Caki2 (cell line): ENCODE measurements at places on chromosomes 6 and 20.

GRCh38 chr6:1348675-1349074, 36.8 kb downstream of the FOXQ1 start:
- no peak for DNase-seq

GRCh38 chr20:40782043-40782368, 93.0 kb upstream of the MAFB start:
- DNase-seq = no peak

DNA sequence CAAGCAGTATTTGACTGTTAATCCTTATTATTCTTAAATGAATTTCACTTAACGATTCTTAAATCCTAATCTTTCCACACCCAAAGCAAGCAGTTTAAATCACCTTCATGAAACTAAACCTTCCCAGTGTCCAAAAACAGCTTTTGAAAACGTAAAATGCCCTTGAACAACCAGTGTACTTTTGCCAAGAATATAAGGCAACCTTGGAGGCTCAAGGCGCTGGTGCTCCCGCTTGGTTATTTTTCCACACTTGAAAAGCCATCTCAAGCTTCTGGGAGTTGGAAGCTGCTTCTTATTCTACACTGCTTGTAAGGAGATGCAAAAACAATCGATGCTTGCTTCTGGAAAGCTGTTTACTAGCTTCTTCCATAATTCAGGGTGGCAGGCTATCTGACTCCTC, 625.7 kb downstream of the HTR1B start:
- no peak for DNase-seq

DNA sequence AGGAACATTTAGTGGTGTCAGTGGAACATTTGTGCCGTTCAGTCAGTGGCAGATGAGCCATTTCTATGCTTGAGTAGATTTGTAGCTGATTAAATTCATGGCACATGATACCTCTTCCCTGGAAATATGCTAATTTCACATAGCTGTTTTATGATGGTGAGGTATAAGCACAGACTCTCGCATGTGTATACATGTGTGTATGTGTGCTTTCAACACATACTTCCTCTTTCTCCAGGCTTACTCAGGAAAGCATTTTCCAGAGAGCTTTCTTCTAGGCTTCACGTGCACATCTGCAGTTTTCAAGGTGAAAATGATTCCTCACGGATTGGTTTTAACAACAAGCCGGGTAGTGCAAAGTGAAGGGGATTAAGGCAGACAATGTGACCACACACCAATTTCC, 396.5 kb downstream of the HDGFL1 start:
- DNase-seq = no peak

- peak; percentile 54 for DNase-seq
These were observed 133.7 kb upstream of the GMDS start for GRCh38 chr6:2378891-2379652.

DNA sequence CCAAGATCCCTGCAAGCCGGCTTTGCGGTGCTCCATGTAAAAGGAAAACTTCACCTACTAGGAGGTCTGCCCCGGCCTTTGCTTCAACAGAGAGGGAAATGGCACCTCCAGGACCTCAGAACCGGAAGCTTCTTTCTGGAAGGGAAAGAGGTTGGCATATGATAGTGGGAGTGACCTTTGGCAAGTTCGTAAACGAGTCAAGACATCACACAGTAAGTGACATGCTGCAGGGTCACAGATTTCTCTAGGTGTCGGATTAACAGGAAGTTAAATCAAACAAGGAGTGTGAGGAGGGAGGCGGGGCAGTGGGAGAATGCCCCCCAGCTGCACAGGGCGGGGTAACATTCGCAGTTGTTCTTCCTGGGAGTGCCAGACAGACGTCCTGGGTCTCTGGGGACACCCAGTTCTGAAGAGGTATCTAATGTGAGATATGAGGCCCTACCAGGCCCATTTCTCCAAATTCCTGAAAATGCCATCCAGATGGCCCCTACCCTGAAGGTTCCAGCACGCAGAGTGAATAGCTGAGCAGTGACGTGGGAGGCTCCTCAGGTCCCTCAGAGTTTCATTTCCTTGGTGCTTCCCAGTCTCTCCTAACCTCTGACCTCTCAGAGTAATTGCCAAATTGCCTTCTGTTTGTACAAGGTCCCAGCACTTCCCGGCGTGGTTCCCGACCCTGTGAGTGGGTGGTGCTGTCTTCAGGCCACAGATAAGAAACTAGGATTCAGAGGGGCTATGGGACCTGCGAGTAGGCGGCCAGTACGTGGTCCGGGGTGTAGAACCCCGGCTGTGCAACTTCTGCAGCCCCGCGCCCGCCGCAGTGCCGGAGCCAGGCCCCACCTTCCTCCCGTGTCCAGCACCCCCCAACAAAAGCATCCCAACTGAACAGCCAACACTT, 1.9 kb downstream of the RRBP1 start:
- DNase-seq = peak; percentile 68

DNA sequence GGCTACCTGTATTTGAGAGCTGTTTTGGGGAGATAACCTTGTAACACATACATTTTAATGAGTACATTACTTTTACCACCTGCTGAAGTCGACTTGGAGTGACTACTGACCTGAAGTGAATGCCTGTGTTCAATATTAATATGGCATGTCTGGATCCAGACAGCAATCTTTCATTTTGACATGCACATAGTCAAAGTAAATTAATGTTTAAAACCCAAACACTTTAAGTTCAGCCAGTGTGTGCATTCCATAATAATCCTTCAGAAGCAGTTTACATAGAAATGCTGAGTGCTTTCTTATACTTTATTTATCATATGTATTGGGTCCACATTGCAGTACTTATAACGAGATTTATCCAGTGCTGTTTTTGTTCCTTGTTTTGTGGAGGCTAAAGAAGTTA, 38.0 kb downstream of the CDKAL1 start:
- DNase-seq = no peak

- peak; percentile 44 for DNase-seq
These were observed 241.2 kb downstream of the TTLL2 start for GRCh38 chr6:167565884-167566599.

DNA sequence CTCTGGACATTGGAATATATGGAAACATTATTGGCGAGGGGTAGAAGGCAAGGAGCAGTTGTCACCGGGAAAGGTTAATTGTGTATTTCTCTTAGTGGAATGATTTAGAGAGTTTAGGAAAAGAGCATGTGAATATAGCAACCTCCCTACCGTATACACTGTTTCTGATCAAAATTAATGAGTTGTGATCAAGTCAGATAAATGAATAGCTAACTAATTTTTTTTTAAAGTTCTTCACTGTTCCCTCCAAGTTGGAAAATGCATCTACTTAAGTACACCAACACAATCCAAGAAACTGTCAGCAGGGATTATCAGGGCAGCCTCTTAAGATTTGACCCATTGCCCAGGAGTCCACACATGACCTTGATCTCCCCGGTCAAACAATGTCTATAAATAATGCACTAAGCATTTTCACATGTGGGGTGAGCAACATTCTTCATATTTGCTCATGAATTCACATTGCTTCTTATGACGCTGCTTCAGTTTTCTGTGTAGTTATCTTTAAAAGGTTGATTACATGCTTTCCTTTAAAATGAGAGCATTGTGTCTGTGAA, 680.8 kb upstream of the NRSN1 start:
- no peak for DNase-seq

DNA sequence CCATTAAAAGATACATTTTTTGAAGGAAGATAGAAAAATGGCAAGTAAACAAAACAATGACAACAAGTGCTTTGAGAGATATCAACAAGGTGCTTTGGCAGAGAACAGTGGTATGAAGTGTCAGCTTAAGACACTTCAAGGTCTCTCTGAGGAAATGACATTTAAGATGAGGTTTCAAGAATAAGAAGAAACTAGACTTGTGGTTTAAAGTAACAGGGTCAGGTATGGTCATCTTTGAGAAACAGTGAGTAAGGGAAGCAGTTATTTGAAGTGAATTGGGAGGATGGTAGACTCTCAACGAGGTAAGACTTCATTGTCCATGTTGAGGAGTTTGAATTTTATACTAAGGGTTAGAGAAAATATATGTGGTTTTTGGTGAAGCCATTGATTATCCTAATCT, 77.8 kb downstream of the SYCP2L start:
- DNase-seq = no peak

GRCh38 chr6:4378319-4378996, 243.1 kb upstream of the ECI2 start:
- no peak for DNase-seq

GRCh38 chr20:41869261-41869660, 251.1 kb upstream of the CHD6 start:
- DNase-seq = no peak

DNA sequence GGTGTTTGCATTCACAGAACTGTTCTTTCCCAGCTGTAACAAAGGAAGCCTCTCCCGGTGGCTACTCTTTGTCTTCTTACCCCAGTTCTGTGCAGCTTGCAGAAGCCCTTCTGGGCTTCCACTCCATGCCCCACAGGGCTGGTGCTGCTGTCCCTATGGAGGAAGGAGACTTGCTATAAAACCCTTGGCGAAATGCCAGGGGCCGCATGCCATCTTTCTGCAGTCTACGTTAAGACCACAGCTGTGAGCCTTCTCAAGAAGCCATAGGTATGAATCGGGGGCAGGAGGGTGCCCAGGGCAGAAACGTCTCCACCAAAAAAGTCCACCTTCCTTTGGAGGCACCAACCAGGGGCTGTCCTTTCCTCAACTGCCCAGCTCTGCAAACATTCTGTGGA, 60.7 kb downstream of the PRND start:
- no peak for DNase-seq

DNA sequence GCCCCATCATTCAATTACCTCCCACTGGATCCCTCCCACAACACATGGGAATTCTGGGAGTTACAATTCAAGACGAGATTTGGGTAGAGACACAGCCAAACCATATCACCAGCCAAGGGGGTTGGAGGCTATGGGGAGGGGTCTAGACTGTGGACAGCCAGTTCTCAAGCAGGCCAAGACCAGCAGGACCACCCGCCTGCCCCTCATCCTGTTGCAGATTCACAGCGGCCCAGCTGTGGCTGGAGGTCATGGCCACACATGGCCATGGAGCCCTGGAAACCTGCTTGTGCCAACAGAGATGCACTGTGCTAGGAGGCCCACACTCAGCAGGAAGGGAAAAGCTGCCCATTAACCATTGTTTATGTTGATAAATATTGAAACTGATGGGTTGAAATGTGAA, 240.5 kb downstream of the TTLL2 start:
- DNase-seq = no peak

GRCh38 chr20:833121-833449, 430 bp upstream of the FAM110A start:
- DNase-seq = no peak

DNA sequence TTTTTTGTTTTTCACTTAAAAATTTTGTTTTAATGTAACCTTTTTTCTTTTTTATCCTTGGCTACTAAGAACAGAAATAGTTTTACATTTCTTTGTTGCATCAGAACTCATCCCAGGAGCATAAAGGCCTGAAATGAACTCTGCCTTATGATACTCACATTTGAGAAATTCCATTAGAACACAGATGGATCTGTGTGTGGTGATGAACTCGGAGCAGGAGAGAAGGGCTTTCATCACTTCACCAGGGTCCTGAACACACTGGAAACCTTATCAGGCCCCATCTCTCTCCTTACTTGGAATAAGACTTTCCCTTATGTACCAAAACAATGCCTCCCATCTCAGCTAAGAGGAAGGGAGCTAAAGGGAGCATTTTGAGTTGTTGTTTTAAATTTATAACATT, 139.4 kb downstream of the PHF3 start:
- no peak for DNase-seq

DNA sequence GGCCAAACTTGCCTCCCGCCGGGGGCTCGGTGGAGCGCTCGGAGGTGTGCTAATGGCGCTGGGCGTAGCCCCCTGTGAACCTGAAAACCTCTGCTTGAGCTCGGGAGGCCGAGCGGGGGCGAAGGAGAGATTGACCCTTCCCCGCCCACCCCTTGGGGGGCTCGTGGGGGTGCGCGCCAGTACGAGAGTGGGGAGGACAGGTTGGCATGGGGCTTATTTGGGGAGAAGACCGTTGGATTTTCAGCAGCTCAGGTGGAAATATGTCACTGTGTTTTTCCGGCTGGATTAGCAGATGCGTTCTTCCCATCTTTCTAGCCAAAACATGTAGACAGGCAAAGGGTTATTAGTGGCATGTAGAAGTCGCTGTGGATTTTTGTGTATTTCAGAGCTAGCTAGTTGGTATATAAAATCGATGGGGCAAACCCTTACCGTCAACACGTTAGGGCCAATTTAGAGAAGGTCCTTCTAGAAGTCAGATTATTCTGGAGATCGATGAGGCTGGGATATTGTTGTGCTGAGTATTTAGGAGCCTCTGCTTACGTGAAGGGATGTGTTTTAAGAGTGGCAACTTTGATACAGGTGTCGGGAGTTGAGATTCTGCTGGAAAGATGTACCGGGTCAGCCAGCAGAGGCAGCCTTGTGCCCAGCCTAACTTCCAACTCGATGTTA, 525 bp downstream of the NCOA7 start:
- peak; percentile 76 for DNase-seq

DNA sequence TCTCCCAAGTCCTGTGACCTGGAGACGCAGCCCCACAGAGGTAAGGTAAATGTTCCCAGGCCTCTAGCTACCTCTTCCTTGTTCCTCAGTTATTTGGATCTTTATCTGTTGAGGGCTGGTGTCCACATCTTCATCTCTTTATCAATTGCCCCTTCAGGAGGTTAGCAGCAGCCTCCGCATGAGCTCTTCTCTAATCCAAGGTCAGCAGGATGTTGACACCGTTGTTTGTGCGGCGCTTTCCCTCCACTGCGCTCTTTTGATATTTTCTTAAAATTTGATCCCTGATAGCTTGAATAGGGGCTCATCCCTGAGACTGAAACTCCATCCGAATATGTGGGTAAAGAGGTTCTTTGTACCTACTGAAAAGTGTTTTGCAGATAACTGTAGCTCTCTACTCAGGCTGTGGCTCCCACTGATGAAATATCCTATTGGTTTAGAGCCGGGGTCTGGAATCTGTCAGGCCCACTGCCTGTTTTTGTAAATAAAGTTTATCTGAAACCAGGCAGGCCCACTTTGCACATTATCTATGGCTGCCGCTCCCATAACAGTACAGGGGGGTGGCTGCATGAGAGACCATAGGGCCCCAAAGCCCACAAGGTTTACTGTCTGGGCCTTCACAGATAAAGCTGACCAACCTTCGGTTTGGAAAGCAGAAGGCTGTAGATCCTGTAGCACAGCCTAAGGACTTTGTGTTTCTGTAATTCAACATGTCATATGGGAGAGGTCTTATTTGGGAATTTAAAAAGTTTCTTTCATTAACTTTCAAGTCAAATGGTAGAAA, 362.6 kb downstream of the QKI start:
- no peak for DNase-seq

DNA sequence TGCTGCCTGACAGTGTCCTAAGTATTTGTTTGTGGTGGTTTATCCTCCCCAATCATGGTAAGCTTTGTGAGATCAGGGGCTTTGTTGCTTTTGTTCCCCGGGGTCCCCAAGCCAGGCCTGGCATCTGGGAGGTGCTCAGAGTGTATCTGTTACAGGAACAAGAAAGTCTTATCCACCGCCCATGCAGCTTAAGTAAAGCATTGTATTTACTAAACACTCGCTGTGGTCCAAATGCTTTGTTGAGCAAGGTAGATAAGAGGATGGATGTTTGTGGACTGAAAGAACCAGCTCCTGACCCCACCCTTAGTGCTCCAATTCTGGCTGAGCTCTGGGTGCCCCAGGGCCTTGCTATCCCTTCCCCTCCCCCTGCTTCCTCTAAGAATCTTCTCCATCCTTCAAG, 19.8 kb upstream of the TFAP2C start:
- DNase-seq = no peak
